Muscle of arm (tissue), 14 donors: ENCODE measurements at places on chromosomes 5 and 9. TPM values are rescaled to one million over a fixed set of nuclear protein-coding genes. Genes with fewer than 3 reads are reported as not detected.

DNA sequence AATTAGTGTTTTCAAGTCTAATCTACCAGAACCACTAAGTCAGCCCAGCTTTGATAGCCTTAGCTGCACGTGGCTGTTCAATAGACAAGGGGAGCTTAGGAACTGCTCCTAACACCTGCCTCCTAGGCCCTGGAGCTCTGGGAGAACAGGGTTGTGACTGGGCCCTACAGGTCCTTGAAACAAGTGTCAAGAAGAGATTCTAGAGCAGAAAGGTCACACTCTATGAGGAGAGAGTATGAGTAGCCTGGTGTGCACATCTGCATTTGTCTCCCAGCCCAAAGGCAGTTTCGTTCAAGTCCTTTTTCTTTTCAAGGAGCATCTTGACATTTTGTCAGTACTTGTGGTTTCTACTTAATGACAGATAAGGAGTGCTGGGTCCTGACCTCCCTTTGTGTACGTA is 206.1 kb downstream of the PRELID2 start:
- DNase-seq = no peak

GRCh38 chr9:126342621-126343031 is 16.0 kb downstream of the MVB12B start:
- DNase-seq = no peak

GRCh38 chr9:36691671-36692070 is 119.0 kb downstream of the MELK start:
- DNase-seq = no peak

- no peak for DNase-seq
Measured at GRCh38 chr9:20838218-20838617, 154.2 kb downstream of the FOCAD start.

- DNase-seq = no peak
Measured at GRCh38 chr9:77486968-77487367, 161.2 kb downstream of the GNA14 start.

DNA sequence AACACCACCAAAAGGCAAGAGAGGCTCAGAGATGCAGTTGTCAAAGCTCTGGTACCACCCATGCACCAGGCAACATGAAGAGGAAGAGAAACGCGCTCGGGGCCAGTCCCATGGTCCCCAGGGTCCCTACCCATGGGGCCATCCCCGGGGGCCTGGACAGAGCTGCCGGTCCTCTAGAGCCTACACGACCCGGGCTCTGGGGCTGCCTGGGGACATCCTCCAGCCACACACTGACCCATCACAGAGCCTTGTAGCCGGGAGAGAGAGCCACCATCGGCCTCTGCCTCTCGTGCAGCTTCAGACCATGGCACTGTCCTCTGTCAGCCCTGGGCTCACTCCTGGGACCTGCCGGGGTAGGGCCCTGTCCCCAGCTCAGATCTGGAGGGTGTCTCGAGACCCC is 23.7 kb downstream of the VAV2 start:
- DNase-seq = no peak

GRCh38 chr9:6922680-6923079 is 164.9 kb downstream of the KDM4C start:
- no peak for DNase-seq

GRXCR2 gene
- not detected for polyA plus RNA-seq

PLPP7 gene
- polyA plus RNA-seq = 29.8 TPM
